Bone marrow (tissue), 2 donors: ENCODE measurements at places on chromosomes 13 and 19.

GRCh38 chr19:49447485-49448431, 3.9 kb downstream of the PIH1D1 start:
- DNase-seq, result no peak

DNA sequence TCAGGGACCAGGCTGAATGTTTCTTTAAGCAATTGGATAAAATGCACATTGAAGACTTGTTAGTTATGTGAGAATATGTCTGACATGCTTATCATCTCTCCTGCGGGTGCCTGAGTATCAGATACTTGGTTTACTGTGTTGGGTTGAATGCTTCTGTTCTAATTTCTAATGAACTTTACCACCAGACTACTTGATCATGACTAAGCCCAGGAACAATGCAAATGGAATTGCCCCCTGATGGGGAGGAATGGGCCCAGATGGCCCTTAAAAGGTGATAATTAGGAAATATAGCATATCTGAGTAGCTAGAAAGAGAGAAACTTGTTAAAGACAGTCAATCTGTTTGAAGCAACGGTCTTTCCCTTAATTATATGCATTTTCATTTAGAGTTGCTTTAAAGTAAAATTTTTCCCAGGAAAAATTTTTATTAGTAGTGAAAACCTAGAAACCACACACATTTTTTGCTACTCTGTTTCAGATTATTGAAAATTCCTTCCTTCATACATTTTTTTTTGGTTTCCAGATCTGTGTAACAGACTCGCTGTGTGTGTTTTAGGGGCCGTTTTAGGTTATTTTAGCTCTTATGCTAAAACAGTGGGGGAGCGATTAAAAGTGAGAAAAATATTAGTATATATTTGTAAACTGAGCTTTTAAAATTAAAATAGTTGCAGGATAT, 186.6 kb downstream of the TM9SF2 start:
- DNase-seq, result no peak

DNA sequence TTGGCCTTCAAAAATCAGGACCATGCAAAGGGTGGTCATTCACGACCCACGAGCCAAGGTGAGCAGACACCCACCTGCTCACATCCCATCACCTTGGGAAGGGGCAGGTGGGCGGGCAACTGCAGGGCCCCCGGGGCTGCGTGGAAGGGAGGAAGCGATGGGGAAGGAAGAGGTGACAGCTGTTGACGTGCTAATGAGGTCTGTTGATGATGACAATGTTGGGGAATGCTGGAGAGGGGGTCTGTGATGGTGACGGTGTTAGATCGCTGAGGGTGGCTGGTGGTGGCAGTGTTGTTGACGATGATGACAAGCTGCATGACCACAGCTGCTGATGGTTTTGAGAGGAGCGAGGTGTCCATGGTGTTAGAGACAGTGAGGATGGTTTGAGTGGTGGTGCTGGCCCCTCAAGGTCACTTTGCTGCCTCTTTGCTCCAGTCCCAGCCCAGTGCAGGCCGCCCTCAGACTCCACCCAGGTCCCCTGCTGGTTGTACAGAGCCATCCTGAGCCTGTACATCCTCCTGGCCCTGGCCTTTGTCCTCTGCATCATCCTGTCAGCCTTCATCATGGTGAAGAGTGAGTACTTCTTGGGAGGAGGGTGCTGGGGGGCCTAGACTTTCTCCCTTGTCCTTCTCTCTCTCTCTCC, 900 bp downstream of the MCEMP1 start:
- no peak for DNase-seq

GRCh38 chr13:112790735-112791641, 101.2 kb downstream of the ATP11A start:
- no peak for DNase-seq

DNA sequence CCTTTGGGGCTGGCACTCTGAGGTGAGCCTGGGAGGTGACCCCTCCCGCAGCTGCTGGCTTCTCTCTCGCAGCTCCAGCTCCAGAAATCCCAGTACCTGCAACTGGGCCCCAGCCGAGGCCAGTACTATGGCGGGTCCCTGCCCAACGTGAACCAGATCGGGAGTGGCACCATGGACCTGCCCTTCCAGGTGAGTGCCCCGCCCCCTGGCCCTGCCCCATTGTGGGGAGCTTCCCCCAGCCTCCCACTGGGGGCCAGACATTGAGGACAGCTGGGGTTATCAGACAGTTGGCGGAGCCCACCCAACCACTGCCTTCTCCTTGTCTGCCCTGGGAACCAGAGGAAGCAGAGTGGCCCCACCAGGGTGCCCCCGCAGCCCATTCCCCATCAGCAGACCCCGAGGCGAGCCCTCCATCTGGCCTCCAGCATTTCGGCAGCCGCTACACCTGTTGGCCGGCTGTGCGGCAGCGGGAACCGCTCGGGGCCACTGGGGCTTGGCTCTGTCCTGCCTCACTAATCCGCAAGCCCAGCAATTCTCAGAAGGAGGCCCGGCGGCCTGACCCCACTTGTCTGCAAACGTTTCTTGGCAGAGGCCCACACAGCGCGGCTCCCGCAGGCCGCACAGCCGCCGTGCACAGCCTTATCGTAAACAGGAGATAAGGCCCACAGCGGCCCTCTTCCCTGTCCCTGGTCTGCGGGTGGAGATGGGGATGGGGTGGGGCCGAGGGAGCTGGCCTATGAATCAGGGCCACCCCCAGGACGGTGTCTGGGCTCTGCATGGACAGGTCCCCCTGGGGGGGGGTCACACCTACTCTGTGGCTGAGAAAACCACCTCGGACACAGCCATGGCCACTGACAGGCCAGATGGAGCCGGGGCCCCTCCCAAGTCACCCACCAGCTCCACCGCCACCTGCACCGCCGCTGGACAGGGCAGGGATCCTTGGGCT, 48.0 kb downstream of the COMP start:
- no peak for DNase-seq
